ENCODE measurements at places on chromosomes 7 and 10.
A peak's percentile ranks its signal among the peaks of the same experiment; 100 is the strongest.

GRCh38 chr7:69049326-69049725, 548.9 kb upstream of the AUTS2 start:
- DNase-seq: no peak

GRCh38 chr7:40500219-40500618, 365.4 kb downstream of the SUGCT start:
- DNase-seq: no peak

DNA sequence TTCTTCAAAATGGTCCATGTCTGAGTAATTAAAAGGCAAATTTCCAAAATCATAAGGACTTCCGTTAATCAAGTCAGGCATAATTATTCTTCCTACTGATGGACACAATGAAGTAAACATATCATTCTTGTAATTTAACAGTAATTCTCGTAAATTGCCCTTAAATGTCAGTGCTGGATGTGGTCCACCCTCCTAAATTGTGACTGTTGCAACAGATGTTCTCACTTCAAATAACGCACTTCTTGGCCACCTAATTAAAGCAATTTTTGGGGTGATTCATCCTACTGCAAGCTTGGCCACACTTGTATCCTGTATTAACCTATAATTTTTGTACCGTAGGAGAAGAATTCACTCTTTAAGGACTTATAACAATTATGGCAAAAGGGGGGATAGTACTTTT, 1.9 kb downstream of the COL1A2 start:
- DNase-seq: no peak

DNA sequence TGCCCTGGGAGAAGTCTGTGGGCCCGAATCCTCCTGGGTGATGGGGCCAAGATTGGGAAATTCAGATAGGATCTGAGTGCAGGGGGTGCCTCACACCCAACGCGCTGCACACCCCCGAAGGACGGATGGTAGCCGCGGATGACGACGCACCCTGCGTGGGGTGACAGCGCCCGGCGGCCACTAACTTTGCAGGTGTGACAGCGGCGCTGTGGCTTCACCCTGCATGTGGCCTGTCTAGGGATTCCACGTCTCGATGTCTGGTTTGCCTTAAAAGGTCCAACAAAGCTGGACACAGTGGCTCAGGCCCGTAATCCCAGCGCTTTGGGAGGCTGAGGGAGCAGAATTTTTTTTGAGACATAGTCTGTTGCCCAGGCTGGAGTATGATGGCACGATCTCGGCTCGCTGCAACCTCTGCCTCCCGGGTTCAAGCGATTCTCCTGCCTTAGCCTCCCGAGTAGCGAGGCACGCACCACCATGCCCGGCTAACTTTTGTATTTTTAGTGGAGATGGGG, 18.6 kb downstream of the ADAP1 start:
- DNase-seq: no peak

- DNase-seq: peak; percentile 85
Measured at GRCh38 chr7:102433219-102434038, at the start of gene ORAI2. ORAI2 (plus strand) TSS chr7:102433575; CDS start chr7:102438957, 5,382 bp downstream.

DNA sequence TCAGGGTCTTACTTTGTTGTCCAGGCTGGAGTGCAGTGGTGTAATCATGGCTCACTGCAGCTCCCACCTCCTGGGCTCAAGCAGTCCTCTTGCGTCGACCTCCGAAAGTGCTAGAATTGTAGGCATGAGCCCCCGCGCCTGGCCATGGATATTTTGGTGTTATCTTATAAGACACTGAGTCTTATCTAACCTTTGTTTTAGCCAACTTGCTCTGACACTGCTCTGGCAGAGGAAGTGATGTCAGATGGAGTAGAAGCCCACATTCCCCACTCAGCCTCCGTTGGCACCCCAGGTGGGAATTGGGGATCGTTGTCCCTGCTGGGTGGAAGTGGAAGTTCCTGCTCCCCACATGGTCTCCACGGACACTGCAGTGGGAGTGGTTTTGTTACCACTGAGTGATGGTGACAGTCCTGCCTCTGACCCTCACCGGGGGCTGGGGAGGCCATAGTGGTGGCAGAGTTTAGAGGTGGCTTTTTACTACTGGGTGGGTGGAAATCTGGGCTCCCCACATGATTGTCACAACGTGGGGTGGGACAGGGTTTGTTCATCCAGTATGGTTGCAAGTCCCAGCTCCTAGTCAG, 98.9 kb downstream of the ANKRD61 start:
- no peak for DNase-seq

- no peak for DNase-seq
Measured at GRCh38 chr10:100522945-100523344, 3.3 kb upstream of the SEC31B start.

DNA sequence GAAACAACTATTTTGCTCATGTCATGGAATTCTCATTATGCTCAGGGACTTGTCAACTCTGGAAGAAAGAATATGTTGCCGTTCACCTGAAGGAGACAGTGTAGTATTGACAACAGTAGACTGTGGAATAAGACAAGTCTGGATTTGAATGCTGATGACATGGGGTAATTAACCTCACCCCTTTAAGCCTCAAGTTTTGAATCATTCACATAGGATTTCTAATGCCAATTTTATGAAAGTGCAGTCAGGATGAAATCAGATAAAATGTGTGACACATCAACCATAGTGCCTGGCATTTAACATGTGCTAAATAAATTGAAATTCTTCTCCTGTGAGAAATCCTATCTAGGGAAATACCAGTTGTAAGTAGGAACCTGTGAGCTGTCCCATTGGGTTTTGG, 305.8 kb downstream of the KIF20B start:
- DNase-seq: no peak

DNA sequence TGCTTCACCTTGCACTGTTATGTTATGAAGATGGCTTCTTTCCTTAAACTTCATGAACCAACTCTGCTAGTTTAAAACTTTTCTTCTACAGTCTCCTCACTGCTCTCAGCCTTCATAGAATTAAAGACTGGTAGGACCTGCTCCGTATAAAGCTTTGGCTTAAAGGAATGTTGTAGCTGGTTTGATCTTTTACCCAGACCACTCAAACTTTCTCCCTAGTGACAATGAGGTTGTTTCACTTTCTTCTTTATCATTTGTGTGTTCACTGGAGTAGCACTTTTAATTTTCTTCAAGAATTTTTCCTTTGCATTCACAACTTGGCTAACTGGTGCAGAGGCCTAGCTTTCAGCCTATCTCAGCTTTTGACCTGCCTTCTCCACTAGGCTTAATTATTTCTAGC, 316.4 kb upstream of the RNF32 start:
- DNase-seq: no peak

- no peak for DNase-seq
Measured at GRCh38 chr7:102008535-102009262, 191.3 kb downstream of the CUX1 start.

- no peak for DNase-seq
Measured at GRCh38 chr10:127932521-127933270, 25.8 kb downstream of the PTPRE start.

DNA sequence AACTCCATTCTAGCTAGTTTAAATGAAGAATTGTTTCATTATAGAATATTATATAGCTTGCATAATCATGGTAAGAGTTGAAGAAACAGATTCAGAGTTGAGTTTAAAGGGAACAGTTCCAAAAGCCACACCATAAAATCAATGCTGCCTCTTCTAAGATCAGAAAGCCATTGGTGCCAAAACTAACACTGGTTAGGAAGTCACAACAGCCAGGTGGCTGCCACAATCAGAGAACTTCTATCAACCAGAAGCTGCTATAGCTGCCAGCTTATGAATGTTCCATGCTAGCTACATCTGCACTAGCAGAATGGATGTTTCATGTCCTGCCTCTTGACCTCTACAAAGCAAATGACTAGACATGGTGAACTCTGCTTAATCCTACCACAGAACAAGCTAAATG, 583.1 kb upstream of the LRRN3 start:
- DNase-seq: no peak

GRCh38 chr10:51001587-51001986, 72.7 kb upstream of the PRKG1 start:
- DNase-seq: no peak

DNA sequence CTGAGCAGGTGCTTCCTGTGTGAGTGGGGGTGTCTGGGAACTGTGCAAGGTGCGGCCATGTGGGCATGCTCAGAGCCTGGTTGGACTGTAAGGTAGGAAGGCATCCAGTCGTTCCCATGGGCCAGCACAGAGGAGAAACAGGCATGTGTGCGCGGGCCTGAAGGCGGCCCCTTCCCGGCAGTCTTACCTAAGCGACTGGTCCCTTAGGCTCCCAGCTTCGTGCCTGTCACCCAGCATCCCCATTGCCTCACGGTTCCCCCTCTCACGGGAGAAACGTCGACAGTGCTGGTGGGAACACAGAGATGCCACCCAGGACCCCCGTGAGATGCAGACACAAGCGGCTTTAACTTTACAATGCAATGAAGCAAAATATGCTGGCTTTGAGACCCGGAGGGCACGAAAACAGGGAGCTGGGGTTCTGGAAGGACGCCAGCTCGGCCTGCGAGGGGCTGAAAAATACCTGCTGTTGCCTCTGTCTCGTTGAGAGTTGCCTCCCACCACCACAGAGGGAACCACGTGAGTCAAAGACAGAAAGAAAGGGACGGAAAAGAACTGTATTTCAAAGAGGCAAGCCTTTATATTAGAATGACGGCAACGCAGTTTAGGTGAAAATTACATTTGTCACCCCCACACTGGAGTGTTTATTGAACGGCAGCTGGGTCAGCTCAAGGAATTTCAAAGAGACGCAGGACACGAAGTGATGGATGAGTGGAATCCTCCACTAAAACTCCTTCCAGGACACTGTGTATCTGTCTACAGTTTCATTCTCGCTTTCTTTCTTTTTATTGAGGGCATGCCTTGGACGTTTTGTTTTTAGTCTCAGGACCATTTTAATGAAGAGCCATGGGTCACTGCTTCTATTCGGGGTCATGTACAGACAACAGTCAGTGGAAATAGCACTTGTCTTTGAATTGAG, 128.4 kb downstream of the DNAJB6 start:
- no peak for DNase-seq

DNA sequence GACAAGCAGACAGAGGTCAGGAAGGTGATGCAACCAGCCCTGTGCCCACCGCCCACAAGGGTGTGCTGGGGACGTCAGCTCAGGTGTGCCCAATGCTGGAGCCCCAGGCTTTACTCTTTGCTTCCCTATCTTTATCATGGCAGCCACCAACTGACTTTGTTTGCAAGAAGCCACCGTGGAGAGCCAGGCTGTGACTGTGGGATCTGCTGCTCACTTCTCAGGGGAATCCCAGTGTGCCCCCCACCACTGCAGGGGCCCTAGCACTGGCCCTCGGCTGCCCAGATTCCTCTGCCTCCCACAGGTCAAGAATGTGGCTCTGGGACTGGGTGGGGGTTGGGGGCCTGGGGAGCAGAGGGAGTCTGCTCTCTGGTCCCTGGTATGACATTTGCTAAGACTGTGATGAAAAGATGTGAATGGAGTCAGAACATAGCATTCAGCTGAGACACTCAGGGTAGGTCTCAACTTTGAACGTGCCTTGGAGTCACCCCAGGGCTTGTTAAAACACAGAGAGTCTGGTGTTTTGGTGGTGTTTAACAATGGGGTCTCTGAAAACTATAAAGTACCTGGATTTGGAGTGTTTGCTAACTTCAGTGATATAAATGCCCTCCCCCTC, 47.3 kb downstream of the ARHGAP22 start:
- DNase-seq: no peak

DNA sequence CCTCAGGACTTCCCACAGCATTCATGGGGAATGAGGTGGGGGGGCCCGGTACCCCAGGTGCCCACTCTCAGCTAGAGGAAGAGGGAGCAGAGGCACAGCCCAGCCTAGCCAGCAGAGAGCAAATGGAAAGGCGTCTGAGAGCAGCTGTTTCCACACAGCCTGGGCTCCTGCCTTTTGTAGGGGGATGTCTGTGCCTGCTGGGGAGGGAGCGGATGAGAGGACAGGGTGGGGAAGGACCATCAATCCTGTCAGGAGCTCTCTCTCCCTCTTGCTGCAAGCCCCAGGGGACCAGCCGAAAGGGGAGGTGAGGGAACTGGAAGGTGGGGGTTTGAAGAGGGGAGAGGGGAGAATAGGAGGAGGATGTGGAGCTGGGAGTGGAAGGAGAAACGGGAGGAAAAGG, at the start of gene PKD2L1:
Gene PKD2L1, minus strand, starts transcription at position 150 of the 400 bp plus-strand sequence. Its CDS starts 125 bp downstream, at position 25.
- DNase-seq: no peak

DNA sequence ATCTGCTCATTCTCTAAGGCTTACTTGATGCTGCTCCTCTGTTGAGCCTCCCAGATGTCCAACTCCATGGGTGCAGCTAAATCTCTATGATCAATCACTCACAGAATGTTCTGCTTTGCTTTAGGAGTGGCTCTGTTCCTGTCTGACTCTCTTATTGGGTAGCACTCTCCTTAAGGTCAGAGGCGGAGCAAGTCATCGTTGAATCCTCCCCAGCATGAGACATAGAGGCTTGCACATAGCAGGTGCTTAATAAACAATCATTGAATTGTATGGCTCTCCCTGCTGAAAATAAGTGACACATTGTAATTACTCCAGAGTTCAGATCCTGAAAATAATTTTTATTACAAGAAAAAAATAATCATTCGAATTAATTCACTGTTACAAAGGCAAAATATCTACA, 69.7 kb downstream of the NPS start:
- DNase-seq: no peak

DNA sequence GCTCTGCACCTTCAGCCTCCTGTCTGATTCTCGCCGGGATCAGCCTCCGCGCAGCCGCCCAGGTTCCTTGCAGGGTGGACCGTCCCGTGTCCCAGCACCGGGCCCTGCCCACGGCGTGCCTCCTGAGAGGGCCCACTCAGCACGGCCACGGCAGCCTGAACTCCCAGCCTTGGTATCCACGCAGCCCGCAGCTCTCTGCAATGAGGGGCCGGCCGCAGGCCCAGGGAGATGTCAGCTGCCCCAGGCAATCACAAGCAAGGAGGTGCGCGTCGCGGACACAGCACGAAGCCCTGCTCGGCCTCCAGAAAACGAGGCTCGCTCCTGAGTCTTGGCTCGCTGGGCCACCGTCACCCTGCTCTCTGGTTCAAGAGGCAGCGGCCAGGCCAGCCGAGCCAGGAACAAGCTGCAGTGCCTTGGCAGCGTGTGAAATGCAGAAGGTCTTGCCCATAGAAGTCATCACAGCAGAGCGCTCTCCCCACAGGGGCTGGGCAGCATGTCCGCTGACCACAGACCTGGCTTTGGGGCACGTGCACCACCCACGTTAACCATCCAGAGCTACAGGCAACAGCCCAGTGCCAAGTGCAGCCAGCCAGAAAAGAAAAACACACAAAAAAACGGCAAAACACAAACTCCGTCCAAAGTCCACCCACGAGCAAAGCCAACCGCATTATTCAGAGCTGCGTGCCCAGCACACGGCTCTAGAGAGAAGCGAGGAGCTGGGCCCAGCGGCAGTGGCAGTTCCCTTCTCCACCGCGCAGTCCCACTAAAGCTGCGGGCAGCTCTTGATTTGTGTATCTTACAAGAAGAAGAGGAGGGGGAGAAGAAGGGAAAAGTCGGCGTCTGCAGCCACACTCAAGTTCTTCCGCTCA, 13.9 kb downstream of the GPER1 start:
- no peak for DNase-seq

DNA sequence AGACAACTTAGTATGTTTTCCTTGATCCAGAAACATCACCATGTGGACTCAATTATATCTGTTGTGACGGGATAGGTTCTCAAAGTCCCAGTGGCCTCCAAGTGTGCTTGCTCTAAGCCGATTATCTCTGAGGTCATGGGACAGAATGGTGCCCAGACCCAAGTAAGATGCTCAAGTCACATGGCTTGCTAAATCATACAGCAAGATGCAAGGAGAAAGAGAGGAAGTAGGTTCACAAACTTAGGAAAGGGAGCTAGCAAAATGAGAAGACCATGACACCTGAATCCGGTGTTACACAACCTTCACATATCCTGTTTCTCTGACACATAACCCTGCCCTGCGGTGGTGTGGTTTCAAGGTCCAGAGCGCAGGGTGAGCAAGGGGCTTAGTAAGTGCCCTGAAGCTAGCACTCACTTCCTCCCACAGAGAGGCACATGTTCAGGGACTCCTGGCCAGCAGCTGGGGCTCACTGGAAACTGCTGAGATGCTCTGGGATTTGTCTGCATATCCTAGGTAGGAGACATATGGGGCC, 590.9 kb upstream of the ANKRD30A start:
- no peak for DNase-seq

Measured in endothelial cell (in vitro differentiated cells).